Smooth muscle cell of the brain vasculature (primary cell): ENCODE measurements at places on chromosomes 2 and 18.

DNA sequence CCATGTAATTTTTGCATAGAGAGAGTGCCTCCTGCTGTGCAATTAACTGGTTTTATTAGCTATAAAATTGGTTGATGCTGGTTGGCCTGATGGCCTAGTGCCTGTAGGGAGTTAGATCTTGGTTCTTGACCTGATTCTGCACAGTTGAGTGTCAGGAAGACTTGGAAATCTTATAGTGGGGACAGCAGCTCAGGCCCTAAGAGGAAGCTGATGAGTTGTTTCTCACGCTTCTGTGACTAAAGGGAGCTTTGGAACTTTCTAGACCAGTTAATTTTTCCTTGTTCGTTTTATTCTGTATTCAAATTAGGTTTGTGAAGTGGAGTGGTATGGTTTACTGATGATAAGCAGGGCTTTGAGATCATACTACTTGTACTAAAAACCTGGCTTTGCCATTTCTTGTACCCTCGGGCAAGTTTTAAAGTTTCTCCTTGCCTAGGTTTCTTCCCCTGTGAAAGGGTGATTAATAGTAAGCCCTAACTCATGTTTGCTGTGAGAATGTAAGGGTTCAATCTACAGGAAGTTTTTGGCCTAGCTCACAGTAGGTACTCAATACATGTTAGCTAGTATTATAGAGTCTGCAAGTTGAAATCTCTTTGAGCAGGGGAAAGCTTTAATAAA is 82.1 kb downstream of the MAP3K20 start:
- no peak for DNase-seq

DNA sequence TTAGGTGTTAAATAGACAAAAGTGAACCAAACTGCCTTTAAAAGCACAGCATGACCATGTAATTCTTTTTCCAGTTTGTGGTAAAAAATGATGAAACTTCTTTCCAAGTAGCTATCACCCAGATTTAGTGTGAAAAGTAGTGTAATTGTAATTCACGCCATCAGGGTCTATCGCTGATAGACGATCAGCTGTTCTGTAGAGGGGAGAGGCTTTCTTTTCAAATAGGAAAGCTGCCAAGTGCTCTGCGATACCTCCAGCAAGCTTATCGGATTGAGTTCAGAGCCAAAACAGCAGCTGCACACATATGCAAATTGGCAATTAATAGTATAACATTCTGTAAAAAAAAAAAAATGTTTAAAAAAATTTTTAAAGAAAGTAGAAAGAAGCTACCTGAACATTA is 61.9 kb upstream of the PSMD14 start:
- DNase-seq = no peak

DNA sequence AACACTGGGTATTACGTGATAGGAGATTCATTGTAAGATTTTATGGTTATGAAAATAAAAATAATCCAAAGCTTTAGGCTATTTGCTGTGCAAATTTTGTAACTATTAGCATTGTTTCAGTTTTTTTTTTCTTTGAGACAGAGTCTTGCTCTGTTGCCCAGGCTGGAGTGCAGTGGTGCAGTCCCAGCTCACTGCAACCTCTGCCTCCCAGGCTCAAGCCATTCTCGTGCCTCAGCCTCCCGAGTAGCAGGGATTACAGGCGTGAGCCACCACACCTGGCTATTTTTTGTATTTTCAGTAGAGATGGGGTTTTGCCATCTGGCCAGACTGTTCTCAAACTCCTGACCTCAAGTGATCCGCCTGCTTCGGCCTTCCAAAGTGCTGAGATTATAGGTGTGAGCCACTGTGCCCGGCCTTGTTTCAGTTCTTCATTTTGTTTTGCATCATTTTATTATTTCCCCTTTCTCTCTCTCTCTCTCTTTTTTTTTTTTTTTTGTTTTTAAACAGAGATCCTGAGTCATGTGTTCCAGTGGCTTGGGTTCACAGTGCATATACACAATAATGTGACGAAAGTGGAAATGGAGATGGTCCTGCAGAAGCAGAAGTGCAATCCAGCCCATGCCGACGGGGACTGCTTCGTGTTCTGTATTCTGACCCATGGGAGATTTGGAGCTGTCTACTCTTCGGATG is 25.8 kb downstream of the CASP10 start:
- no peak for DNase-seq

GRCh38 chr2:27427863-27428212 is 593 bp upstream of the NRBP1 start:
- DNase-seq = no peak

GRCh38 chr2:23590241-23590869 is 205.4 kb downstream of the KLHL29 start:
- no peak for DNase-seq

GRCh38 chr2:3440477-3440876 is 61.0 kb downstream of the TRAPPC12 start:
- no peak for DNase-seq

DNA sequence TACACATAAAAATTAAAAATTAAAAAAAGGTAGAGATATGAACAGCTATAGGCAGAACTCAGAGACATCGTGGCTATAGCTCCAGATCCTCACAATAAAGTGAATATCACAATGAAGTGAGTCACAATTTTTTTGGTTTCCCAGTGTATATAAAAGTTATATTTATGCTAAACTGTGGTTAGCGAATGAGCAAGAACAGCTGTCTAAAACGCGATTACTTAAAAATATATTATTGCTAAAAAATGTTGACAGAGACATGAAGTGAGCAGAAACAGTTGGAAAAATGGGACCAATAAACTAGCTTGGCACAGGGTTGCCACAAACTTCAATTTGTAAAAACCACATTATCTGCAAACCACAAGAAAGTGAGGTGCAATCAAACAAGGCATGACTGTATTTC is 551.7 kb upstream of the NETO1 start:
- DNase-seq = no peak

DNA sequence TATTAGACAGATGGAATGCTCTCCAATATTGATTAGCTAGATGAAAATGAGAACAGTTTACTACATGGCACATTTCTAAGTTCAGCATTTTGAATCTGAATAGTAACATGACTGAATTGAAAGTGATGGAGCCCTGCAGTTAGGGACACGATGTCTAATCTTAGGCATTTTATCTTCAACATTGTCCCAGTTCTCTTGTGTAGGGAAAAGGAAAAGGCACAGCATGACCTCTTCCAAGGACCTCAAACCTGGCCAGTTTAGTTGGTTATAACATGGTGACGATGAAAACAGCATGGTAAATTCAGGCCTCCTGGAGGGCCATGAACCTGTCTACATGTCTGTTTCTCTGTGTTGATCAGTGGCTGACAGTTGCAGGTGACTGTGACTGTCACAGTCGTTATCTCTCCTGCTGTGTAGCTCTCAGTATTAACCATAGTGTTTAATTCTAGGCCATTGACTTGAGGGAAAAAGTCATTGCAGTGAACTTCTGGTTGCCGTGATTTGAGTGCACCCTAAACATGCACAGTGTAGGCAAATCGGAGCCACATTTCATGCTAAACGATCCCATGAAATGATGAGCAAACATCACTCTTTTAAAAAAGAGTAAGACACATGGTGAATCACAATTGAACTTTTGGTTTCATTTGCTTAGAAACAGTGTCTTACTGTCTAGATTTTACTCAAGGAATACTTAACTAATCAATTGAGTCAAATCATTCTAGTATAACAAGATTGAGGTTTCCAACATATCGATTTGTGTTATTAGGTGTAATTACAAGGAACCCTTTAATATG is 129.7 kb downstream of the PHLPP1 start:
- DNase-seq = no peak

GRCh38 chr2:45585267-45585861 is 25.7 kb downstream of the SRBD1 start:
- DNase-seq = no peak

GRCh38 chr2:12083713-12084419 is 337.4 kb downstream of the LPIN1 start:
- DNase-seq = no peak

DNA sequence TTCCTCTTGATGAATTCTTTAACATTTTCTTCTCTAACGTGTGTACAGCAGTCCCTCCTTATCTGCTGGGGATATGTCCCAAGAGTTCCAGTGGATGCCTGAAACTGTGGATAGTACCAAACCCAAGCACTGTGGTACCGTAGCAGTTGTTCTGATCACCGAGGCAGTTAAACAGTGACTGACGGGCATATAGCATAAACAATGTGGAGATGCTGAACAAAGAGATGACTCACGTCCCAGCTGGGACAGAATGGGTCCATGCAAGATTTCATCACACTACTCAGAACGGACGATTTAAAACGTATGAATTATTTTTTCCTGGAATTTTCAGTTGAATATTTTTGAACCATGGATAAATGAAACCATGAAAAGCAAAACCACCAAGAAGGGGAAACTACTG is 54.5 kb upstream of the SPAG16 start:
- DNase-seq = no peak

DNA sequence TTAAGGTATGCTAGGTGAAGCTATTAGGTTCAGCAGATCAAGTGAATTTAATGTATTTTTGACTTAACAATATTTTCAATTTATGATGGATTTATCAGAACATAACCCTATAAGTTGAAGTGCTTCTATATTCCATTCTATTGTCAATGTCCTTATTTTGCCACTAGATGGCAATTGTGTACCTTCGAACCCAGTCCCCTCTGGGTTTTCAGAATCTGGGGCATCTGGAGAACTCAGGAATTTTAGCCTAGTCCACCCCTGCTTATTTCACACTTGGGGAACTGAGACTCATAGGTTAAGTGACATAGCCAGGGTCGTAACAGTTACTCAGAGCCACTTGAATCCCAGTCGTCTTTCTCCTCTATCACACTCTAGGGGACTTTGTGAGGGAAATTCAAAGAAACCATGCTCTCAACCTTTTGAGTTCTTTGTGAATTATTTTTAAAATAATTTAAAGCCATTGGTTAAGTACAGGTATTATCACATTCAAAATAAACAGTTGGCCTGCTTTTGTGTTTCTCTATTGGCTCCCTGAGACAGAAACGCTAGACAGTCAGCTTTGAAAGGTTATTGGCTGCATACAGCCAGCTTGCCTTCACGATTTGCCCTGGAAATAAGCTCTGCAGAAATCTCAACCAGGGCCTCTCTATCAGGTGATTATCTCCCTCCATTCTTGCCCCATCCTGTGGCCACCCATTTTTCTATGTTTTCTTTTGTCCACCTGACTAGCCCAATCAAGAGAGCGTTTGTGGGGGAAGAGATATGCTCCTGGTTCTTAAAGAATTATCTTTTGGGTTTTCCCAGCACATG is 145.0 kb downstream of the TTC27 start:
- DNase-seq = peak; percentile 20

GRCh38 chr2:38596229-38596628 is 6.5 kb downstream of the HNRNPLL start:
- no peak for DNase-seq

GRCh38 chr2:239114119-239114581 is 266.3 kb downstream of the TWIST2 start:
- no peak for DNase-seq

- DNase-seq = no peak
These were observed 382.6 kb upstream of the ZNF804A start for GRCh38 chr2:184215745-184216144.

- no peak for DNase-seq
These were observed 270.9 kb upstream of the TCF4 start for GRCh38 chr18:55858661-55859515.

- DNase-seq = no peak
These were observed 15.4 kb upstream of the XDH start for GRCh38 chr2:31429759-31430438.

DNA sequence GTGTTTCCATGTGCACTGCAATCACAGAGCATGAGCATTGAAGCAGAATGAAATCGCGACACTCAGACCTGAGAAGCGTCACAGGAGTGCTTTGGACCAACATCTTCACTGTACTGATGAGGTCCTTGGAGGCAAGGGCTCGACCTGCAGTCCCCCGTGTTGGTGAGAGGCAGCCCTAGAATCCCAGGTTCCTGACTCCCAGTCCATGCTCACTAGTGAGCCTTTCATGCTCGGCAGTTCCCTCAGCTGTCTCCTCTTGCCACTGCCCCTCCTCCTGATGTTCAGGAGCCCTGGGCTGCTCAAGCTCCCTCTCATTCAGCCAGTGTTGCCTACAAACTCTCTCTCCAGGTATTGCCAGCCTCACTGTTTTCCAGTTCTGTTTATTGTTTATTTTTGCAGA is 291.4 kb downstream of the DYSF start:
- DNase-seq = no peak

DNA sequence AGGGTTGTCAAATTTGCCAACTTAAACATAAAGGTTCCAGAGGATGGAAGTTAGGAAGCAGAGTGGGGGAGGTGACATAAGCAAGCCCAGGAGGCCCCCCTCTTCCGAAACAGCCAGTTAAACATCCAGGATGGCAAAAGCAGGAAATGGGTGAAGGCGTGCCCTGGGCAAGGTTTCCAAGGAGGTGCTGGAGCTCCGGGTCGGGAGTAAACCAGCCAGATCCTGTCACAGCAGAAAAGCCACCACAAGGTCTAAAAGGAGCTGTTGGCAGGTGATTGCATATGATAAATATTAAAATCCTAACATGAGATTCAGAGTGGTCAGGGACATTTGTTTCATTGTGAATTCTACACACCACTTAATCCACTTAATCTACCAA is 572.2 kb upstream of the SALL3 start:
- DNase-seq = no peak

DNA sequence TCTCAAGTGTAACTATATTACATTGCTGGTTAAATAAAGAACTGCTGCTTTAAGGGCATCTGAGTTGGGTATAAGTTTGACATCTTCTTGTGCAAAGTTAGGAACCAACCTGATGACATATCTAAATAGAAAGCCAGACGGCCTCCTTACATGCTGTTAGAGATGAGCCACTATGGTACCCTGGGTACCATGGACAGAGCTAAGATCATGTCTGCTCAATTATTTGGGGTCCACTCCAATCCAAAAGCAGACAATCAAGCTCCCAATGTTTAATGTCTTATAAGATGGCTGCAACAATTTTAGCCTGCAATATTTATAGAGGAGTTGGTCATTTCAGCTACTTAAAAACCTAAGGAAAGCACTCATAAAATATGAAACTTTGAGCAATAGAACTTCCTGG is 86.2 kb downstream of the UPP2 start:
- no peak for DNase-seq

DNA sequence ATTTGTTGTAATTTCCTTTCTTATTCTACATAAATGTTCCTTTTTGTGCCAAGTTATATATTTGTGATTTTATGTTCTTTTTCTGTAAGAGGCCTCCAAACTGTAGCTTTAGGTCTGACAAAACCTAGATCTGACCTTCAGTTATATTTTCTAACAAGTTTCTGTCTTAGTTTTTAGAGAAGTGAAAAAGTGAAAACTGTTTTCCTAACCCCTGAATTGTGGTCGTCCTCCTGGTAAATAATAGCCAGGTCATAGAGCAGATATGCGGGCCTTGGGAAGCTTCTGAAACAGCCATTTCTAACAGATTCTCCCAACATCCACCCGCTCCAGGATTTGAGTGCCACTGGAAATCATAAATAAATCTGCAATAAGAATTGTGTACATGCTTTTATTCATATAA is 398.4 kb upstream of the CWC22 start:
- DNase-seq = no peak

DNA sequence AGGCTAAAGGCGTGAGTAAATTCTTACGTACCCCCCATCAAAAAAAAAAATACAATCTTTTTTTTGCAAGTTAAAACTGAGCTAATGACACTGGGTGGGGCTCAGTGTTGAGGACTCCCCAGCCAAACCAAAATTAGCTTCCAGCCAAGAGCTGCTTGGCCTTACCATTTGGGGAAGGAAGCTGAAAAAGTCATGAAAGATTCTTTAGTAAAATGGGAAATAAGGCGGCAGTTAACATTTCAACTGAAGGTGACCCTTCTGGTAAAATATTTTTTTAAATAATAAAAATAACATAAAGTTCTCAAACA is 16.4 kb downstream of the SMAD7 start:
- DNase-seq = no peak
